ENCODE measurements at places on chromosomes 11 and 22.
A peak's percentile ranks its signal among the peaks of the same experiment; 100 is the strongest.

- DNase-seq: no peak
Measured at GRCh38 chr11:108027057-108027456, 18.4 kb downstream of the CUL5 start.

GRCh38 chr22:33573479-33573878 lies 346.8 kb downstream of the LARGE1 start:
- DNase-seq: no peak

DNA sequence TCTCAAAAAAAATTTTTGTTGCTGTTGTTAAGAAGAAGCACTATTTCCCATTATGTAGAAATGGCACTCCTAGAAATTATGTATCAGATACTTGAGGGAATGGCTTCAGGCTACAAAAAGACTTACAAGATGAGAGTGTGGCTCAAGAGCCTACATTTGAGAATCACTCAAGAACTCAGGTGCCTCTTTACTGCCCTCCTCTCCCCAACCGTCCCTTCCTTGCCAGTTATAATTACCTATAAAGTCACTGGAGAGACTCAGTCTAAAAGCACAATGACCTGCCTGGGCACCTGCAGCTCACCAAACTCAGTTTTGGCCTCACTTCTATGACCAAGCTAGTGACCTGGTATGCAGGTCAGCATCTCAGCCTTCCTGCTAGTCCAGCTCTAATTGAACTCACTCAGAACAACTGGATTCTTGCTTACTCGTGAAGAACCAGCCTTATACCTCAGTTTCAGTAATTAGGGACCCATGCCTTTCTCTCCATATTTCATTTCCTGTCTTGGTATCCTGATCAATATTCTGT lies 41.9 kb upstream of the PPP2R1B start:
- no peak for DNase-seq

DNA sequence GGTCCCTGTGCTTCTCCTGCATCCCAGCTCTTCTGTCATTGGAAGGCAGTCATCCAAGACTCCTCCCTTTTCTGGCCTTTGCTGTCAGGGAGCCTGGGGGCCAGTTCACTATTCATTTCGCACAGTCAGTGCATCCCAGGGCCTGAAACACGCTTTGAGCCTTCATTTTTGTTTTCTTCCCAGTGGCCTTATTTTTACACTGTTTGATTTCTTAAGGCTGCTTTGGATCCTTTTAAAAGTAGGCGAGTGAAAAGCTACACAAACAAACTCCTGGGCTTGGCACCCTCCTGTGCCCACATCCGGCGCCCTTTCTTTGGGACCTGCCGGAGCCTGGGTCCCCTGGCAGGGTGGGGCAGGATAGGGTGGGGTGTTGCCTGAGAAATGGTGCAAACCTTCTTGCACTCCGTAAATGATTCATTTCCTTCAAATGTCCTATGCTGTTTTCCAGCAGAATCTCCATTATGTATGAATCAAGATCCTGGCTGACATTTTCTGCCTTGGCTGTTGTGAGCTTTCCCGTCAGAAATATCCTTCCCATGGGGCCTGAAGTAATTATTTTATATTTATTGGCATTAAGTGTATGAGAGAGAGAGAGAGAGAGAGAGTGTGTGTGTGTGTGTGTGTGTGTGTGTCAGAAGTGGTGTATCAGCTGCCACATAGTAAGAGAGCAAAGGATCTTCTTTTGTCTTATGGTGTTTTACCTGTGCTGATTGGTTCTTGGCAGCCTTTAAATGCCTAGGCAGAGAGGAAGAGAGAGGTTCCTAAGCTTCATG lies 45.6 kb downstream of the BCR start:
- no peak for DNase-seq

GRCh38 chr11:72179049-72179803 lies 12.7 kb upstream of the FOLR1 start:
- no peak for DNase-seq

DNA sequence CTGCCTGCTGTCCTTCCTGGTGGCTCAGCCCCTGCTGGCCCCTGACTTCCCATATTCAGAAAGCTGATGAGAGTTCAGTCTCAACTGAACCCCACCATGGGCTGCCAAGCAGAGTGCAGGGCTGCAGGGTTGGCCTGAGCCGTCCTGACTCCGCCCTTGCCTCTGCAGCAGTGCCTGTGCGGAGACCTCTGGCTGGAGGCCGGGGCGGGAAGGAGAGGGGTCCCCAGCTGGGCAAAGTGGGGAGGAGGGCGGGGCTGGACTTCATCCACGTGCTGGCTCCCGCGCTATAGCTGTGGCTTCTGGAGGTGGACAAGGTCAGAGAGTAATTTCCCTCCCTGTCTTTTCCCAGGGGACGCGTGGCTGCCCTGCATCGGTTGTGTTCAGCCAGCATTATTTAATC lies 13.6 kb downstream of the GLB1L3 start:
- no peak for DNase-seq

DNA sequence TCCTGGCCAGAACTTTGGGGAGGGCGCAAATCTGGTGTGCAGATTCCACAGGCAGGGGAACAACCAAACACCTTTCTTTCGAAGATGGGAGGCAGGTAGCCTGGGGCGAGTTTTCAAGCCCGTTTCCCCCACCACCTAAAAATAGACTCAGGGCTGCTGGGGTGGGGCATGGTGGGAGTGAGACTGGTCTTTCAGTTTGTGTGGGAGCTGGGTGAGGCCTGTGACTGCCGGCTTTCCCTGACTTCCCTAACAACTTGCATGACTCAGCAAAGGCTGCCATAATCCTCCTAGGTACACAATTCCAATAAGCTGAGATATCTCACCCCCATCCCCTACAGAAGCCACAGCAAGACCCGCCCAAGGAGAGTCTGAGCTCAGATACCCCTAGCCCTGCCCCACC lies 4.3 kb upstream of the OR5B12 start:
- no peak for DNase-seq

GRCh38 chr11:12067796-12068357 lies 42.5 kb upstream of the MICAL2 start:
- peak; percentile 2 for DNase-seq
